Breast epithelium (tissue), 4 donors: ENCODE measurements at places on chromosomes 11 and 22. TPM values are rescaled to one million over a fixed set of nuclear protein-coding genes. Genes with fewer than 3 reads are reported as not detected.
A peak's percentile ranks its signal among the peaks of the same experiment; 100 is the strongest.

- no peak for DNase-seq
These were observed 219.5 kb downstream of the DLG2 start for GRCh38 chr11:85407648-85408047.

The FOLR3 gene
- not detected for total RNA-seq

DNA sequence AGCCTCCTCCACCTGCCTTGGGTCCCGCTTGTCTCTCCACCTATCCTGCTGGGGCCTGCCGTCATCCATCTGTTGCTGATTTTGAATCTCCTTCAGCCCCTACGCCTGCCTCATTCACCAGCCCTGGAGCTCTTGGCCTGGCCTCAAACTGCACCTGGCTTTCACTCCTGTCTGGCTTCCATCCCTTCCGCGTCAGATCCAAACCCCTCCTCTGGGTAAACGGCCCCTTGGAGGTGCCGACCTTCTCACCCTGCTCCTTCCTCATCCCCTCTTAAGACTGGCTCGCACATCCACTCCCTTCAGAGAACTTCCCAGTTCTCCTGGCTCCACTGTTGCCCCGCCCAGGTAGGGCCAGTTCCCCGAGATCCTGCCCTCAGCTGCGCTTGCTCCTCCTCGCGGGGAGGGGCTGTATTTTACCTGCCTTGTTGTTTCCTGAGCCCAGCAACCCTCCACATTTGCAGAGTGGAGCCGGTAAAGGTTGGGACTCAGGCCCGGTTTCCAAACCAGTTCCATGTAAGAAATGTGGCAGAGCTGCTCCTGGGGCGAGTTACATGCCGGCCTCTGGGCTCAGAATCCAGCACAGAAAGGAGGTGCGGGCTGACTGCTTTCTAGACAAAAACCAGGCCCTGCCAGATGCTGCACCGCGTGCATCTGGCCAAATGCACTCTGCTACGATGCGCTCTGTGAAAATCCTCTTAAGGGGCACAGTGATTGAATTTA is 13.9 kb upstream of the SHANK2 start:
- DNase-seq = peak; percentile 72

The NXPE2 gene
- not detected for total RNA-seq

DNA sequence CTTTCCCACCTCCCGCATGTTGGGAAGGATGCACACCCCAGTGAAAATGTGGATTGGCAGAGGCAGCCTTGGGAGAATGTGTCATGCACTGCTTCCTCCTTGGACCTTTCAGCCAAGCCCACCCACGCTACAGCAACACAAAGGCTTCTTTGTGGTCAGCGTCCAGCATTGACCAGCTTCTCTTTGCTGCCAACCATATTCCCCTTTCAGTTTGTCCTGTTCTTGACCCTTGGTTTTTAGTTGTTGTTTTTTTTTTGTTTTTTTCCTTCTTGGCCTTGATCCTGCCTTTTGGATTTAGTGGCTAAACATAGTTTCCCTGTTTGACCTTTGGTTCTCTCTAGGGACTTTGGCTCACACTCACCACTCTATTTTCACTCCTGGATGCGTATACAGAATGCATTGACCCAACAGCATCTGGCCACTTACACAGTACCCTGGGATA is 573.6 kb downstream of the INSC start:
- no peak for DNase-seq

The HBD gene
- total RNA-seq = not detected

- DNase-seq = no peak
These were observed 43.9 kb downstream of the ADM start for GRCh38 chr11:10348650-10349280.

The SULT4A1 gene
- total RNA-seq = not detected

The KRTAP5-7 gene
- 0.16 TPM for total RNA-seq

The TMX2 gene
- total RNA-seq = 66.2 TPM

GRCh38 chr22:17787241-17787640 is 13.0 kb upstream of the BID start:
- no peak for DNase-seq

The GP1BB gene
- 2.9 TPM for total RNA-seq
